Right kidney (tissue), 9 donors: ENCODE measurements at places on chromosomes 16 and 17.

DNA sequence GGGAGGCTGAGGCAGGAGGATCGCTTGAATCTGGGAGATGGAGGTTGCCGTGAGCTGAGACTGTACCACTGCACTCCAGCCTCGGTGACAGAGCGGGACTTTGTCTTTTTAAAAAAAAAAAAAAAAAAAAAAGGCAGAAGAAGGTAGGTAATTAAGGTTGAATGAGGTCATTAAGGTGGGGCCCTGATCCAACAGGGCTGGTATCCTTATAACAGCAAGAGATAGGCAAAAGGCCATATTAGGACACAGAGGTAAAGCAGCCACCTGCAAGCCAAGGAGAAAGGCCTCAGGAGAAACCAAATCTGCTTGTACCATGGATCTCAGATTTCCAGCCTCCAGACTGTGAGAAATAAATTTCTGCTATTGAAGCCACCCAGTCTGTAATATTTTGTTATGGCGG, 60.3 kb downstream of the SPAG9 start:
- DNase-seq = no peak

- DNase-seq = no peak
Observed at GRCh38 chr16:76681296-76681695, 404.1 kb downstream of the CNTNAP4 start.

DNA sequence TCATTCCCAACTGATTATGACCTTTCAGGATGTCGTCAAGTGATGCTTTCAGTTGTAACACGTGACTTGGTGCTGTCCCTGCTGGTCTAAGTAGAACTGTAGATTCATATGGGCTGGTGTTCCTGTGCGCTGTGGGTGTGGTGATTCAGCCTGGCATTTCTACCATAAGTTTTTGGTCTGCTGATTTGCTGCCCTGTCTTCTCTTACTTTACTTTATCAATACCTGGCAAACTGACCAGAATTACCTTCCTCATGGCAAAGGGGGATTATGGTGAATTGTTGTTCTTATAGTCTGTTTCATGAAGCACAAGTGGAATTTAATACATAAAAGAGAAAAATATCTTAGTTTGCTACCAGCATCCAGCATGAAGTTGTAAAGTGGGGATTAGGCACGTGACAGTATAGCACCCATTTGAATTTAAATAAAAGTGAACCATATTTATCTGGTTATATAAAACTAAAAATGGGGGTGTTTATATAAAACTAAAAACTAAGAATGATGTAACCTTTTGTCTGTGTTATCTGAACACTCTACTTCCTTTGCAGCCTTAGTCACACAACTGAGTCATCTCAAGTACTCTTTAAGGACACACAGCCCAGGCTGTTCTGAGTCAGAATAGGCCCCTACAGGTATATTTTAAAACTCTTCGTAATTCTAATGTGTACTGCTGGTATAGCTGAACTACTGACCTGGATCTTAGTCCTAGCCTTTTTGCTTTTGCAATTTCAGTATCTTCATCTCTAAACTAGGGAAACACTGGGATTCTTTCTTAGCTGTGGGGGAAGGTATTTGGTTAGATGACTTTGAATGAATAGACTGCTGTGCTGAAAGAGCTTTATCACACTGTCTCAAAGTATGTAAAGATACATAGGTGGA, 28.3 kb downstream of the TTC19 start:
- DNase-seq = no peak

GRCh38 chr16:2083409-2083808, 35.6 kb downstream of the TSC2 start:
- no peak for DNase-seq

- DNase-seq = no peak
Observed at GRCh38 chr16:19389246-19389645, 28.4 kb upstream of the TMC5 start.

DNA sequence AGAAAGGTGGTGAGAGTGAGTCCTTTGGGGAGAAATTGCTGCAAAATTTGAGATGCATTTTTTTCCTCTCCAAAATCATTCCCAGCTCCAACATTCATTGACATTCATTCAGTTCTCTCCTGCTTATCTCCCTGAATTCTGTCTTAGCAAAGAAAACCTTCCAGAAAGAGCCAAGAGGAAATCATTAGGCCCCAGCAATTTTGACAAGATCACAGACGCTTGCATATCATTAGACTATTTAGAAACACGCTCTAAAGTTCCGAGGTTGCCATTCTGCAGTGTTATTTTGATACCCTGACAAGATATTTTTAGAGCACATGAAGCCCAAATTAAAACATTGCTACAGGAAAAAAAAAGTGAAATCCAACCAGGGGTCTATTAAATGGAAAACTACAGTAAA, 9.6 kb upstream of the CHCT1 start:
- no peak for DNase-seq

DNA sequence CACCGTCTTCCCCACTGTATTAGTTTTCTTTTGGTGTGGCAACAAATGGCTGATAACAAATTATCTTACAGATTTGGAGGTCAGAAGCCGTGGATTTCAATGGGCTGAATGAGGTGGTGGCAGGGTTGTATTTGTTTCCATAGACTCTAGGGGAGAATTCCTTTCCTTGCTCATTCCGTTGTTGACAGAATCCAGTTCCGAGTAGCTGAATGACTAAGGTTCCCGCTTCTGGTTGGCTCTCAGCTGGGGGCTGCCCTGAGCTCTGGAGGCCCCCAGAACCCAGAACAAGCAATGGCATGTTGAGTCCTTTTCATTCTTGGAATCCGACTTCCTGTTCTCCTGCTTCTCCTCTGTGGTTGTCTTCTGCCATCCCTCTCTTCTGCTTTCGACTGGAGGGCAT, 280.4 kb downstream of the SNX29 start:
- DNase-seq = no peak

GRCh38 chr17:61481421-61481820, 29.2 kb downstream of the TBX4 start:
- no peak for DNase-seq

- DNase-seq = no peak
Observed at GRCh38 chr17:41750862-41751261, 16.4 kb upstream of the HAP1 start.

GRCh38 chr17:35132816-35133550, 9.1 kb downstream of the NLE1 start:
- DNase-seq = no peak

- no peak for DNase-seq
Observed at GRCh38 chr16:64627288-64627687, 494.6 kb downstream of the CDH11 start.
